ENCODE measurements at places on chromosomes 1 and 21.

- no peak for DNase-seq
These were observed 11.7 kb upstream of the TNFRSF8 start for GRCh38 chr1:12051361-12051760.

- DNase-seq, result no peak
These were observed 19.6 kb upstream of the CLCA4 start for GRCh38 chr1:86527306-86527705.

- DNase-seq, result peak; percentile 22
These were observed 30.8 kb downstream of the MRPL37 start for GRCh38 chr1:54230507-54231339.

- DNase-seq, result no peak
These were observed 66.0 kb upstream of the PAX7 start for GRCh38 chr1:18564676-18565075.

DNA sequence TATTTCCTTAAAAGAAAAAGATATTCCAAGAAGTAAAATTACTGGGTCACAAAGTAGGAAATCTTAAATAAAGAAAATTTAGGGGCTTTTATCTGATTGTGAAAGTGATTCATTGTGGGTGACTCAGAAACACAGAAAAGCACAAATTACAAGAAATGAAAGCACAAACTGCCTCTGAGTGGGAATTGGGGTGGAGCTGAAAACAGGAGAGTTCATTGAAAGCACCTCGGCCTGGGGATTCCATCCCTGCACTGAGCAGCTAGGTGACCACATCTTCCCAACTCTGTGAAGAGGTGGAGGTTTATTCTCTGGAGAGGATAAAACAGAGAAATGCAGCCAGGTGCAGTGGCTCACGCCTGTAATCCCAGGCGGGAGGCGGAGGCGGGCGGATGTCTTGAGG lies 7.4 kb downstream of the GJA4 start:
- no peak for DNase-seq

DNA sequence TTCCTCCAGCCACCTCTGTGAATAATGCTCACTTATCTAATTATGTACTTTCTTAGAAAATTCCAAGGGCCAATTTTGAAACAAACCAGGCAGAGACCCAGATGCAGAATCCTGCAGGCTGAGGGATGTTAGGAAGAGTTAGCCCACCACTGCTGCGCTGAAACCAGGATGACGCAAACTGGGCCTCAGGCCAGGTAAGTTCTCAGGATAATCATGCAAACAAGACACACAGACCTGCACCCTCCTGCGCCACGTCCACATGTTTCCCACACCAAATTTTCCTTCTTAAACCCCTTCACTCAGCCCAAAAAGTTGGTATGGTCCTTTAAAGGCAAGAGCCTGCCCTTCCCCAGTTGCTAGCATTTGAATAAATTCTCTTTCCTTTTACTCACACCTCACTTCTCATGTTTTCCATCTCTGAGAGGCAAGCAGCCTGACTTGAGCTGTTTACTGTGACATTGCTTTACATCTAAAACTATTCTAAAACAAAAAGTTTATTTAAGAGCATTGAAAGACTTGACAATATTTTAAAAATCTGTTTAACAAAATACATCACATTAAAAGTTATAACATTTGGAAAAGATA lies 887.1 kb downstream of the LRRIQ3 start:
- DNase-seq, result no peak

- no peak for DNase-seq
These were observed 50.8 kb downstream of the CRP start for GRCh38 chr1:159663552-159663951.

DNA sequence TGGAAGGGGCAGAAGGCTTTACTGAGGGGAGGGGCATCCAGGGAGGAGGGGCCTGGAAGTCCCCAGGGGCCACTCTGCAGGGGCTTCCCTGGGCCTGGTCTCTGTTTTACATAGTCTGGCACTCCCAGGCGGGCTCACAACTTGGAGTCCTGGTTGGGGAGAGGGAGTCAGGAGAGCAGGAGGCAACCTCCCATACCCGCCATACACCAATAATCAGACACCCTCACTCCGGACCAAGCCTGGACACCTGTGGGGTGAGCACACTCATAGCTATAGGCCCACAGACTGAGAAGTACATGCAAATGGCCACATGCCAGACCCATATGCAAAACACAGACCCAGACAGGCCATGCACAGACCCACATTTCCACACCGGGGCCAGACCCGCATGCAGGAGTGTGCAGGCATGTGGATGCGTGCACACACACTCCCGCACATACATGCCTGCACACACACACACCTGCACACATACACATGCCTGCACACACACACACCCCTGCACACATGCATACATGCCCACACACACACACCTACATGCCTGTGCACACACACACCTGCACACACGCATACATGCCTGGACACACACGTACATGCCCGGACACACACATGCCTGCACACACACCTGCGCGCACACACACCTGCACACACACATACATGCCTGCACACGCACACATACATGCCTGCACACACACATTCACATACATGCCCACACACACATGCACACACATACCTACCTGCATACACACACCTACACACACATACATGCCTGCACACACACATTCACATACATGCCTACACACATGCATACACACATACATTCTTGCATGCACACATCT lies 89.5 kb upstream of the RUNX3 start:
- DNase-seq, result no peak

GRCh38 chr1:34929853-34930701 lies 627 bp upstream of the DLGAP3 start:
- DNase-seq, result no peak

All from CD4-positive, alpha-beta T cell treated with Interleukin-4 for 4 hours (primary cell).